ENCODE measurements at places on chromosomes 2 and 18.
A peak's percentile ranks its signal among the peaks of the same experiment; 100 is the strongest.

- H3K4me1 ChIP-seq: peaks cover under 1% of the 10 kb centered on the region
- H3K36me3 ChIP-seq: peaks cover 3% of the 10 kb centered on the region
- H3K4me3 ChIP-seq: no peak overlapping the region
- no peak for DNase-seq
- H3K27ac ChIP-seq: no peak overlapping the region
Observed at GRCh38 chr2:224994242-224994823, 47.9 kb downstream of the DOCK10 start.

- no peak overlapping the region for H3K4me3 ChIP-seq
- DNase-seq: no peak
- H3K27ac ChIP-seq: no peak overlapping the region
- H3K36me3 ChIP-seq: no peaks in the 10 kb centered on the region
- peaks cover 9% of the 10 kb centered on the region for H3K4me1 ChIP-seq
Observed at GRCh38 chr18:57589161-57589560, 2.7 kb upstream of the FECH start.

DNA sequence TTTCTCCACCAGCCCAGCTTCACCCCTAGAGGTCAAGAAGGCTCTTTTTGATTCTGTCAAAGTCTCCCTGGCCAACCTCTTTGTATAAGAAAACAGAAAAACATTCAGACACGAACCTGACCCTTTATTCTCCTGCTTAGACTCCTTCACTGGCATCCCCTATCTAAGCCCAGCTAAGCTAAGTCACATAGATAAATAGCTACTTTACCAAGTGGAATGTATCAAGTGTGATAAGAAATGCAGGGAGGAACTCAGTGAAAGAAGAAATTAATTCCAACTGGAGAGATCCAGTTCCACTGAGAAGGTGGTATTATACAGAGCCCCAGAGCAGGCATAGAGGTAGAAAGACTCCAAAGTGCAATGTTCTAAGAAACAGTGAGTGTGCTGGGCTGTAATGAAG is 489.5 kb downstream of the TNS1 start:
- no peaks in the 10 kb centered on the region for H3K27me3 ChIP-seq
- H3K4me1 ChIP-seq: no peaks in the 10 kb centered on the region
- H3K4me3 ChIP-seq: no peak overlapping the region
- H3K27ac ChIP-seq: no peak overlapping the region
- H3K36me3 ChIP-seq: no peaks in the 10 kb centered on the region
- no peak for DNase-seq

GRCh38 chr2:199940373-199940772 is 14.9 kb downstream of the TYW5 start:
- H3K27ac ChIP-seq: no peak overlapping the region
- H3K4me3 ChIP-seq: no peak overlapping the region
- H3K36me3 ChIP-seq: no peaks in the 10 kb centered on the region
- no peaks in the 10 kb centered on the region for H3K4me1 ChIP-seq

- peaks cover 28% of the 10 kb centered on the region for H3K27me3 ChIP-seq
- H3K27ac ChIP-seq: no peak overlapping the region
- H3K4me3 ChIP-seq: no peak overlapping the region
Observed at GRCh38 chr2:104864280-104865095, 10.6 kb downstream of the POU3F3 start.

GRCh38 chr2:208047840-208048239 is 22.5 kb upstream of the PLEKHM3 start:
- no peak overlapping the region for H3K27ac ChIP-seq
- H3K4me1 ChIP-seq: no peaks in the 10 kb centered on the region
- H3K27me3 ChIP-seq: no peaks in the 10 kb centered on the region
- no peak overlapping the region for H3K4me3 ChIP-seq
- no peaks in the 10 kb centered on the region for H3K36me3 ChIP-seq
- DNase-seq: no peak

GRCh38 chr2:158808426-158808825 is 13.3 kb downstream of the DAPL1 start:
- DNase-seq: no peak
- H3K27ac ChIP-seq: no peak overlapping the region
- no peaks in the 10 kb centered on the region for H3K36me3 ChIP-seq
- H3K27me3 ChIP-seq: no peaks in the 10 kb centered on the region

DNA sequence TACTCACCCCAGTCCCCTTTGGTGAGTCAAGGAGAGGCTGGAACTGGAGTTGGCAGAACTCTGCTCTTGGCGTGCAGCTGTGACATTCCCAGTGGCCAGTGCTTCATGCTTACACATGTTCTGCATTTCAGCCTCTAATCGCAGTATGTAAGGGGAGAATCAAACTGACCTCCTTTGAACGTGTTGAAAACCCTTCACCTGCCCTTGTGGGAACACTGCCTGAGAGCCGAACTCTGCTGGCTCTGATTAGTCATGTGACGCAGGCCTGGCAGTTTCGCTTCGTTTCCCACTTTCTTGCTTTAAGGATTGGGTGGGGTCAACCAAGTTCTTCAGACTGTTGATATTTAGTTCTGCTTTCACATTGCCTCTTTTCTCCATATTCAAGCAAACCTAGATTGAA is 173.8 kb upstream of the BCL2L11 start:
- H3K36me3 ChIP-seq: no peaks in the 10 kb centered on the region
- no peak overlapping the region for H3K27ac ChIP-seq
- no peak overlapping the region for H3K4me3 ChIP-seq

- H3K36me3 ChIP-seq: no peaks in the 10 kb centered on the region
- no peak overlapping the region for H3K27ac ChIP-seq
- no peak for DNase-seq
- no peak overlapping the region for H3K4me3 ChIP-seq
Observed at GRCh38 chr2:236945431-236946016, 140.2 kb upstream of the COPS8 start.

- no peaks in the 10 kb centered on the region for H3K27me3 ChIP-seq
- H3K4me3 ChIP-seq: no peak overlapping the region
- no peak overlapping the region for H3K27ac ChIP-seq
- H3K4me1 ChIP-seq: no peaks in the 10 kb centered on the region
Observed at GRCh38 chr2:149020432-149020851, 18.1 kb upstream of the LYPD6B start.

- no peaks in the 10 kb centered on the region for H3K4me1 ChIP-seq
- no peak overlapping the region for H3K27ac ChIP-seq
- no peaks in the 10 kb centered on the region for H3K36me3 ChIP-seq
- DNase-seq: no peak
- H3K27me3 ChIP-seq: no peaks in the 10 kb centered on the region
Observed at GRCh38 chr2:138522556-138522955, 21.0 kb downstream of the SPOPL start.

DNA sequence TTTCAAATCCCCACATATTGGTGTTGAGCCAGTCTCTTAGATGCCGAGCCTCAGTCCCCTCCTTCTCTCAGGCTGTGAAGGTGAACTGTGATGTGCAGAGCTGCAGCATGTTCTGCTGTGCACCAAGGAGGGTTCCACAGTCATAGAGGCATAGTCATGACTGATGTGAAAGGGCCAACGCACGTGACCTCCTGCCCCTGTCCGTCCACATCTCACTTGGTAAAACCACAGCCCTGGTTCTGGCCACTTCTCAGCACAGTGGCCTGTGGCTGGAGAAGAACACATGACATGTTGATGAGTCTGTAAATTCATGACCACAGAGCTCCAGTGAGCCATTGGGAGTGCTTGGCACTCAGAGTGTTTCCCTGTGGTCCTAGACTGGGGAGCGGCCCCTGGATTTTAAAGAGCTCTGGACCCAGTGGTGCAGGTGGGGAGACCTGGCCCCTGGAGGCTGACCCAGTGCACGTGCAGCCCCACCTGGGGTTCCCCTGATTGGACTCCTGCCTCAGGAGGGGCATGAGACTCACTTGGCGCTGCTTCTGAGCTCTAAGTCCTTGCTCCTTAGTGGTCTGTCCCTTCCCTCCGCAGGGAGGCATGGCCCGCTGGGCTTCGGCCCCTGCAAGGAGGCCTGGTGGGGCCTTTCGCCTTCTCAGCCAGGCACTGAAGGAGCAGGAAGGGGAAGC is 25.3 kb downstream of the INPP4A start:
- no peak overlapping the region for H3K4me3 ChIP-seq
- H3K36me3 ChIP-seq: no peaks in the 10 kb centered on the region
- H3K27ac ChIP-seq: peak overlapping the region; percentile 26
- no peaks in the 10 kb centered on the region for H3K27me3 ChIP-seq
- H3K4me1 ChIP-seq: peaks cover 94% of the 10 kb centered on the region

DNA sequence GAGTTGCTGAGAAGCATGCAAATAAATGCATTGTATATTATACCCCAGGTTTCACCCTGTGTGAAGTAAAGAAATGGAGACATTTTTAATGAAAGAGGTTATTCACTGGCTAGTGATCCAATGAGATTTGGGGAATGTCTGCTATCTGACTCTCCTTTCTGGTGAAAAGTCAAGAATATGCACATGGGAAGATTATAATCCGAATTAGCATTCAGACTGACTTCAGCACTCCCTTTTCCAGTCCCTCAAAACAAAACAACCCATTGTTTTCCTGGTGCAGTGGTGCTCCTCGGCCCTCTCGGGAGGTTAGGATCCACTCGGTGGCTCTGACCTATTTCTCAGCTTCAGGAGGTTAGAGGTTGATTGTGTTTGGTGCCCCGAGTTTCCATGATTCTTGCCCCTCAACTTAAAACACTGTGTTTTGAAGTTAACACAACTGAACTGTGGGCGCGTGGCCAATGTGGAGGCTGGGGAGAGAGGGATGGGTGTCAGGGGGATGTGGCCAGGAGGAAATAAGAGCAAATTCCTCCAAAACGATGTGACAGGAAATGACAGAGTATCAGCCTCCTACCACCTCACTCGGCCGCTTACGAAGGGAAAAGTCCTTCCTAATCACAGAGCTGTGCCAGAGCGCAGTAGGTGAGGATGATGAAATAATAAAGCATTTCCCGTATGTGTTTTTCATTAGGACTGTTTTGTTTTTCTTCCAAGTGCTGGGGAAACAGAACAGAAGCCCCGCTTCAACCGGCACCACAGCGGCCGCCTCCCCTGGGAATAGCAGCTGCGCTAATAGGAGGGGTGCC is 440.1 kb downstream of the MTX2 start:
- no peaks in the 10 kb centered on the region for H3K4me1 ChIP-seq

GRCh38 chr18:67347438-67347837 is 169.1 kb downstream of the DSEL start:
- H3K4me1 ChIP-seq: no peaks in the 10 kb centered on the region
- H3K27ac ChIP-seq: no peak overlapping the region
- H3K36me3 ChIP-seq: no peaks in the 10 kb centered on the region
- no peaks in the 10 kb centered on the region for H3K27me3 ChIP-seq
- no peak overlapping the region for H3K4me3 ChIP-seq

- no peaks in the 10 kb centered on the region for H3K4me1 ChIP-seq
- no peak for DNase-seq
- H3K27ac ChIP-seq: no peak overlapping the region
- H3K4me3 ChIP-seq: no peak overlapping the region
- no peaks in the 10 kb centered on the region for H3K36me3 ChIP-seq
Observed at GRCh38 chr2:199798831-199799580, 52.0 kb downstream of the FTCDNL1 start.

DNA sequence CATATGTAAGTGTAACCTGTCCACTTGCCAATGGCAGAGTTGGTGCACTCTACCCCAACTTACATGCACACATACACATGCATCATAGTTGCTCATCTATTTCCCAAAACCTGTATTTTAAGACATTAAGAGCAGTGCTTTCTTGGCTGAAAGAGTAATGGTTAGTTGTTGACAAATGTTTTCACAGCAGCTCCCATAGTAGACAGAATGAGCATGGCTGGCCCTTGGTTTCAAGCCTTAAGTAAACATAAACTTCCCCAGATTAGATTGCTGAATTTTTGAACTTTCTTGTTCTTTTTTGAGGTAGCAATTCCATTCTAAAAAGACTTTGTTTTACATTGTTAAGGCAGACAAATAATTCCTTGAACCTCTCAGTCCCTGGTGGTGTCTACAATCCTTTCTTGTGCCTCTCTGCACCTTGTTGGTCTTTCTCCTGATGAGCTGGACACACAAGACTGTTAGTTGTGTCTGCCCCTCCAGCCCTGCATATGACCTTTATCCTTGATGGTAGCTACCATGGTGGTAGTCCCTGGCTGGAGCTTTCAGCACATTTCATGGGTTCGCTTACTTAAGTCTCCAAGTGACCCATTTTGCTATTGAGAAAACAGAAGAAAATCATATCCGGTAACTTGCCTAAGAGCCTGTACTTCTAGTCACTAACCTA is 580.1 kb upstream of the ID2 start:
- no peaks in the 10 kb centered on the region for H3K36me3 ChIP-seq
- H3K27me3 ChIP-seq: no peaks in the 10 kb centered on the region
- no peaks in the 10 kb centered on the region for H3K4me1 ChIP-seq
- no peak overlapping the region for H3K4me3 ChIP-seq

DNA sequence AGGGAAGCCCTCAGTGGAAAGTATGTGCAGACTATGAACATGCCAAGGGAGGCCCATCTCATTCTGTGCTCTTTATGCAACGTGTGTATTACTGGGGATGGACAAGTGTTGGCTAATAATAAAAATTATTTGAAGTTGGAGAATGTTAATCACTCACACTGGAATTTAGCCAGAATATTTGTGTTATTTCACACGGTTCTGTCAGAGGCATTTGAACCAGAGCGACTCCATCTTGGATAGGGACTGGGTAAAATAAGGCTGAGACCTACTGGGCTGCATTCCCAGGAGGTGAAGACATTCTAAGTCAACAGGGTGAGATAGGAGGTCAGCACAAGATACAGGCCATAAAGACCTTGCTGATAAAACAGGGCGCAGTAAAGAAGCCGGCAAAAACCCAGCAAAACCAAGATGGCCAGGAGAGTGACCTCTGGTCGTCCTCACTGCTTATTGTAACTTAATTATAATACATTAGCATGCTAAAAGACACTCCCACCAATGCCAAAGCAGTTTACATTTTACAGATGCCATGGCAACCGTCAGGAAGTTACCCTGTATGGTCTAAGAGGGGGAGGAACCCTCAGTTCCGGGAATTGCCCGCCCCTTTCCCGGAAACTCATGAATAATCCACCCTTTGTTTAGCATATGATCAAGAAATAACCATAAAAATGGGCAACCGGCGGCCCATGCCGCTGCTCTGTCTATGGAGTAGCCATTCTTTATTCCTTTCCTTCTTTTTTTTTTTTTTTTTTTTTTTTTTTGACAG is 2.6 kb upstream of the FZD5 start:
- H3K4me3 ChIP-seq: no peak overlapping the region
- H3K36me3 ChIP-seq: no peaks in the 10 kb centered on the region
- no peak for DNase-seq
- no peaks in the 10 kb centered on the region for H3K27me3 ChIP-seq

GRCh38 chr2:214185546-214185945 is 225.3 kb upstream of the VWC2L start:
- no peaks in the 10 kb centered on the region for H3K27me3 ChIP-seq
- H3K4me3 ChIP-seq: no peak overlapping the region

Measured in naive thymus-derived CD4-positive, alpha-beta T cell (primary cell).